ENCODE measurements at places on chromosomes 3 and 15.
A peak's percentile ranks its signal among the peaks of the same experiment; 100 is the strongest.

DNA sequence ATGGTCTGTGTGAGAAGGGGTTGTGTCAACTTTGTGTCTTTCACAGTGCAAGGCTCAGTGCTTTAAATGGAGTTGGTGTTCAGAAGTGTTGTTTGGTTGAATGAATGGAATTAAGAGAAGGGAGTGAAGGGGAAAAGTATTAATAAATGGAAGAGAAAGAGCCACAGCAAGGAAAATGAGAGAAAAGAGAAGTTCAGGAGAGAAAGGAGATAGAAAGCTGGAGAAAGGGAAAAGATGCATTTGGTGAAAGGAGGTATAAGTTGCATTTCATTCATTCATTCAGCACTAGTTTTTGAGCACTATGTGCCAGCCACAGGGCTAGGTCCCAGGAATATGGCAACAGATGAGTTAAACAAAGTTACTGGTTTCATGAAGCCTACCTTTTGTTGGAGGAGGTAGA is 34.3 kb upstream of the PPP4R2 start:
- DNase-seq: no peak

GRCh38 chr3:99529265-99529664 is 109.1 kb upstream of the COL8A1 start:
- DNase-seq: no peak

DNA sequence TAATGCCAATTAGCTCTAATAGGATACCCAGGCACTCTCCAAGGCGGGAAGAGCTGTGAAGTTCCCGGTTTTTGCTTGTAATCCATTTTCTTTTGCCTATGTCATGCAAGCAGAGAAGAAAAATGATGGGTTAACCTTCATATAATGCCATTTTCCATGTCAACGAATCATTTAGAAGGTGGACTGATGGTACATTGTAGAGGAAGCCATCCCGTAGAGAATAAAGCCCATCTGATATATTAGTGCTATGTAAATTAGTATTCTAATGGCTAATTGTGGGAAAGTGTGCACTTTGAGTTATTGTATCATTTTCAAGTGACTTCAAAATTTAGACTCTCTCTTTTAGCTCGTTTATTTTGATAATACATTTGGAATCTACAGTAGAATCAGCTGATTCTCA is 509.1 kb downstream of the ROBO2 start:
- no peak for DNase-seq

- DNase-seq: peak; percentile 34
These were observed 5.7 kb downstream of the CISH start for GRCh38 chr3:50605901-50606326.

- no peak for DNase-seq
These were observed 75.7 kb downstream of the GAP43 start for GRCh38 chr3:115698851-115699591.

DNA sequence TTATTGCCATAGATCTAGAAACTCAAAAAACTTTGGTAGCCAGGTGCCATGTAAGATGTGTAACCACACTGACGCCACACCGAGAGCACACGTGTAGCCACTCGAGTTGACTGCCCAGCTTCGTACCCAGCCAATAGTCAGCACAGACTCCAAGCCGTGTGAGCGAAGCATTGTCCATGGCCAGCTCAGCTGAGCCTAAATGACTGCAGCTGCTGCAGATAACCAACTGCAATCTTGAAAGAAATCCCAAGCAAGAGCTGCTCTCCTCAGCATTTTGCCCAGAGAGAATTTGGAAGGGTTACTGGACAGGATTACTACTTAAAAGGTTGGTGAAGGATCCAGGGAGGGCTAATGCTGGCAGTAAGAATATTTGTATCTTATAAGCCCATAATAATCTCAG is 193.0 kb upstream of the THRB start:
- no peak for DNase-seq

DNA sequence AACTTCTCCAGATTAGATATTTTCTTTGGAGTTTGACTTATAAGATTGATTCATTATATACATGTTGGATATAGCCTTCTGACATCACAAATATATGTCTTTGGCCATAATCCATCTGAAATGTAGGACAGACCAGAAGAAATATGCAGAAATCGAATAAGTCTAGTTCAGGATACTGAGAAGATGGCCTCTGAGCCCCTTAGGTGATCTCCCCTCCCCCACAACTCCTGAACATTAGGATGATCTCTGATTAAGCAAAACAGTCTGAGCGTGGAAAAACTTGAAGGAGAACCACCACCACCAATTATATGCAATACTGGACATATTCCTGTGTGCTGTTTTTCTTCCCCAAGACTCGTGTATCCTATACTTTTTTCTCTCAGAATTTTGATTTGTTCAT is 3.2 kb downstream of the SETD5 start:
- DNase-seq: no peak

DNA sequence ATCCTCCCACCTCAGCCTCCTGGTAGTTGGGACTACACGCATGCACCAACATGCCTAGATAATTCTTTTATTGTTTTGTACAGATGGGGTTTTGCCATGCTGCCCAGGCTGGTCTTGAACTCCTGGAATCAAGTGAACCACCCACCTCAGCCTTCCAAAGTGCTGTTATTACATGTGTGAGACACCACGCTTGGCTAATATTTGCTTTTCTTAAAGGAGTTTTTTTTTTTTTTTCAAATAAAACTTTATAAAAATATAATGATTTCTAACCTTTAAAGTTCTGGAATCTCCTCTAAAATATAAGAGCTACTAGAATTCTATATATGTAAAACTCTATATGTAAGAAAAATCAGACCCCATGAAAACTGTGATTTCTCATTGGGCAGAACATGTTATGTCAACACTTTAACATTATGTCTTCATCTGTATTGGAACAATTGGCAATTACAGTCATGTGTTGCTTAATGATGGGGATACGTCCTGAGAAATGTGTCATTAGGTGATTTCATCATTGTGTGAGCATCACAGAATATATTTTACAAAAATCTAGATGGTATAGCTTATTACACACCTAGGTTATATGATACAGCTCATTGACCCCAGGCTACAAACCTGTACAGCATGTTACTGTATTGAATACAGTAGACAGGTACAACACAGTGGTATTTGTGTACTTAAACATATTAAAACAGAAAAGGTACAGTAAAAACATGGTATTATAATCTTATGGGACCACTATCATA is 377.0 kb downstream of the PLCL2 start:
- DNase-seq: no peak

DNA sequence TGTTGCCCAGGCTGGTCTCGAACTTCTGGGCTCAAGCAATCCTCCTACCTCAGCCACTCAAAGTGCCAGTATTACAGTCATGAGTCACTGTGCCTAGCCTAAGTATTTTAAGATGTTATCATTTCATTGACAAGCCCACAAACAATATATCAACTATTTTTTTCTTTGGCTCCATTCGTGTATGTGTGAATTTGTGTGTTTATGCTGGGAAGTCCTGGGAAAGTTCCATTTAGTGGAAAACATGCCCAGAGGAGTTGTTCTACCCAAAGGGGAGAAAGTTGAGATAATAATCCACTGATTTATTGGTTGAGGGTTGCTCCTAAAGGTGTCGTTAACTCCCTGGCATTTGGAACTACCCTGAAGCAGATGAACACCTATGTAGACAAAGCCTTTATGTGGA is 58.8 kb downstream of the KIF9 start:
- DNase-seq: no peak

- DNase-seq: no peak
These were observed 46.5 kb upstream of the CGNL1 start for GRCh38 chr15:57329582-57330367.

DNA sequence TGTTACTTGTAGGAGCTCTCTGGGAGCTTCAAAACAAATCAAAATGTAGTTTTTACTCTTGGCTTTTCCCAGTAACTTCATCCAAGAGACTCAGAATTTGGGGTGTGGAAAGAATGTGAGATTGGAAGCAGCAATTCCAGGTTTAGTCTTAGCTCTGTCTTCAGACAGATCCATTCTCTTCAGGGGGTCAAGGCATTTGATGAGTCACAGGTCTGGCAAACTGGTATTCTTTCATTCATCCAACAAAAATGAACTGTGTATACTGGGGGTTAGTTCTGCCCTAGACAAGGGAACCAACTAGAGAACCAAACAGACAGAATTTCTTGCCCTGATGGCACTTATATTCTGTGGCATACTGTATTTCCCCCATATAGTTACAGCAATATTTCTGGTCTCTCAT is 36.3 kb upstream of the CADPS start:
- no peak for DNase-seq

GRCh38 chr3:74590620-74591262 is 23.7 kb downstream of the CNTN3 start:
- no peak for DNase-seq

DNA sequence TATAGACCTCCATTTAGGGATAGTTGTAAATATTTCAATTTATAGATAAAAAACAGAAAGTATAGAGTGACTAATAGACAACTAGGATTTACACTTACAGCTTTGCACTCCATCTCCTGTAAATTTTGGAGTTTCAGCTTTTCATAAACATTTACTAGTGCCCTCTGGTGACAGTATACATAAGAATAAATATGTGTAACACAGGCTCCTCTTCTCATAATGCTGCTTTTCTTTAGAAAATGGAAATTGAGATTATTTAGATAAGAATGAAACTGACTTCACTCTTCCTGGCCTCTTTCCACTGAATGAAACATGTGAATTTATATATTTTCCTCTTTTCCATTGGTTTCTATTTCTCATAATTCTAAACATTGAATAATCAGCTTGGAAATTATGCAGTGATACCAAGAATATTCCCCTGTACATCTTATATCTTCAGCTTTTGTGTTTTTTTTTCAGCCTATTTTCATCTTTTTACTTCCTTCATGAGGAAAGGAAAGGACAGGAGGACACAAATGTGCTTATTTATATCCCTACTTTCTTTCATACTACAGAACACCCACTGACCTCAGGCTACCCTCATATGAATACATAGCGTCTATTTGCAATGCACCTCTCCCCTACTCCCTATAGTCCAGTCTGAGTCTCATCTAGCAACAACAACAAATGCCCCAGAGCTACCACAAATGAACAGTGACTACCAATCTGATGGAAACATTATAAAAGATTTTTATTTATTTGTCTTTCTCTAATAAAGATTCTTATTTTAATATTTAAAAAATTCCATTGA is 103.1 kb upstream of the CCDC39 start:
- no peak for DNase-seq

DNA sequence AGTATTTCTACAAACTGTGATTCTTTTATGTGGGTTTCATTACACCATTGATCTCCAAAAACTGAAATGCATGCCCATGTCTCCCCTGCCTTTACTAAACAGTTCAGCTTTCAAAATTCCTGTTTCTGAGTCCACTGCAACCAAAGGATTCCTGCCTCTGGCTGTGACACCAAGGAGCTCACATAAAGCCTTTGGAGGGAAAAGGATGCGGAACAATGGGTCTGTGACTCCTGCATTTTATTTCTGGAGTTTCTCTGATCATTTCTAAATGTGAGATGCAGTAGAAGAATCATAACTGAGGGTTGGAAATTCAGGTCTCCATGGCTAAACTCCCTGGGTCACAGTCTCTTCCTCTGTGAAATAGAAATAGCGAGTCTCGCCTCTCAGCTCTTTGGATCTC is 149.5 kb downstream of the MEX3B start:
- DNase-seq: no peak

DNA sequence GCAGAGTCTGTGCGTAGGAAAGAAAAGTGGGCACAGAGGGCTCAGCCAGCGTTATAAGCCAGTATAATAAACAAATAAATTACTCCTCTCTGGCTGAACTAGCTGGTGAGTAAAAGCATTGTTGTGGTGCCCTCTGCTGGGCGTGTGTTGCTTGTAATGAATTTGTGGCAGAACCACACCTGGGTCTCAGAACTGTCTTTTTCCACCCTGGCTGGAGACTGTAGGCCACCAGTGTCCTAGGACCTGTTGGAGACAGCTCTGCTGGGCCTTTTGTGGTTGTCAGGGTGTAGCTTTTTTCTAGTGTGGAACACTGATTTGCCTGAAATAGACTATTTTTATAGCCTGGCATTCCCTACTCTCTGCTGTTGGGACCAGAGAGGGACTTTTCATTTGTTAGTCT is 130.5 kb upstream of the EIF1B start:
- peak; percentile 50 for DNase-seq

GRCh38 chr3:134351427-134351826 is 22.8 kb downstream of the AMOTL2 start:
- no peak for DNase-seq

- peak; percentile 43 for DNase-seq
These were observed 42.7 kb upstream of the PRICKLE2 start for GRCh38 chr3:64267721-64268604.

DNA sequence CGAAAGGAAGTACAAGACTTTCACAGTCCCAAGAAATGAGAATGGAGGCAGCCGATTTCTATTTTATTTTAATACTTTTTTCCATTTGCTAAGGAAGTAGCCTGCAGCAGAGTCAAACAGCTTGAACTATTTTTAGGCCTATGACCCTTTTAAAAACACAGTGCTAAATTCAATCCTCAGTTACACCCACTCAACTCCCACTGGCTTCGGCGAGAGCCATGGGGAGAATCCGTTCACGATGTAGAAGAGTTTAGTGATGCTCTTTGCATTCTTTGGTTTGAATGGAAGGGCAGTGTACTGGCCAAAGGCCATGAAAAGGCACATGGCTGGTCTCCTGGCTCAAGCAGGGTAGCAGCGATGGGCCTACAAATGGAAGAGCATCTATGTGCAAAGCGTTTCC is 343.5 kb downstream of the FOXP1 start:
- DNase-seq: no peak

GRCh38 chr3:151877269-151877668 is 3.8 kb downstream of the SUCNR1 start:
- no peak for DNase-seq

GRCh38 chr15:88865498-88866099 is 29.7 kb downstream of the HAPLN3 start:
- DNase-seq: no peak

DNA sequence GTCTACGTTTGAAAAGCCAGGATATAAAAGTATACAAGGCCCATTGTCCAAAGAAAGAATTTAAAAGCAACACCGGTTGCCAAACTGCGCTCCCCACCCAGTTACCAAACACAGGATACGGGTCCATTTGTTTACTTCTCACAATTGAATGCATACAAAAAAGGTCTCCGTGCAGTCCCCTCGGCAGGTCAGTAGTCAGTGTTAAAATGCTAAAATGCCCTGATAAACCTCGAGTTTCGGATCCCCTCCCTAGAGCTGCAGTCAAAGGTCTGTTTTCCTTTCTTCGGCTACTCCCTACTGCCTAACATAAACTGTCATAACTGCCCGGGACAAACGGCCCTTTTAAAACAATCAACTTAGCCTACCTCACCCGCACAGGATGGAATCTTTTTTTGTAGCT is 534.6 kb downstream of the FOXP1 start:
- no peak for DNase-seq

GRCh38 chr3:111603679-111604078 is 8.5 kb upstream of the ZBED2 start:
- no peak for DNase-seq

- no peak for DNase-seq
These were observed 337.2 kb downstream of the VGLL3 start for GRCh38 chr3:86653661-86654205.

DNA sequence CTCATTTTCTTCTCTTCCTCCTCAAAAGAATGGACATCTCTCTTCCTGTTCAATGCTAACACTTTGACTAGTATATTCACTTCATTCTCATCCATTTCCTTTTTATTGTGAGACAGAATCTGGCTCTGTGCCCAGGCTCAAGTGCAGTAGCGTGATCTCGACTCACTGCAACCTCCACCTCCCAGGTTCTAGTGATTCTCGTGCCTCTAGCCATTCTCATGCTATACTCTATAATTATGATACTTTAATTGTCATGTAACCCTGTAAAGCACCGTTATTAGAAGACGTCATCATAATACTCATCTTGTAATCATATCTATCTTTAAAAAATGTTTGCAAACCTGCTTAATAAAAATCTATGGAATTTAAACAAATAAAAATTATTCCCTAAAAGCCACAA is 107.0 kb downstream of the SHOX2 start:
- DNase-seq: no peak

Measured in ACHN (cell line).